ENCODE measurements at places on chromosomes 4 and X.

DNA sequence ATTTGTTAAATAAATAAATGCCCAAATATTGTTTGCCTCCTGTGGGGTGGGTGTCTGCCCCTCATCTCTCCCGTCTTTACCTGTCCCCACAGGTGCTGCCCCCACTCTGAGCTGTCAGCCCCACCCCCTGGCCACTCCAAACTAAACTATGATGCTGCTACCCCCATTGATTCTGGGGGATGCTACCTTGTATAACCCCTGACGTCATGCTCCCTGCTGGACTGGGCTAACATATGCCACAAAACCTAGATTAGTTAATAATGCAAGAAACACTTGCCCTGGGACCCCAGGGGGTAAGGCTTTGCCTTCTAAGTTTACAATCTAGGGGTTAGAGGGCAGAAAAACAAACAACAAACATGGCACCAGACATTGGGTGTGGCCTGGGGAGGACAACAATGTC is 58.6 kb downstream of the MSX1 start:
- DNase-seq, result no peak

- DNase-seq, result no peak
Observed at GRCh38 chr4:131644619-131645018, 1504.5 kb upstream of the PCDH10 start.

- DNase-seq, result no peak
Observed at GRCh38 chr4:7360806-7361205, 73.9 kb downstream of the PSAPL1 start.

GRCh38 chr4:170420255-170420693 is 330.5 kb upstream of the AADAT start:
- no peak for DNase-seq

GRCh38 chrX:42941671-42942070 is 163.7 kb upstream of the PPP1R2C start:
- DNase-seq, result no peak

DNA sequence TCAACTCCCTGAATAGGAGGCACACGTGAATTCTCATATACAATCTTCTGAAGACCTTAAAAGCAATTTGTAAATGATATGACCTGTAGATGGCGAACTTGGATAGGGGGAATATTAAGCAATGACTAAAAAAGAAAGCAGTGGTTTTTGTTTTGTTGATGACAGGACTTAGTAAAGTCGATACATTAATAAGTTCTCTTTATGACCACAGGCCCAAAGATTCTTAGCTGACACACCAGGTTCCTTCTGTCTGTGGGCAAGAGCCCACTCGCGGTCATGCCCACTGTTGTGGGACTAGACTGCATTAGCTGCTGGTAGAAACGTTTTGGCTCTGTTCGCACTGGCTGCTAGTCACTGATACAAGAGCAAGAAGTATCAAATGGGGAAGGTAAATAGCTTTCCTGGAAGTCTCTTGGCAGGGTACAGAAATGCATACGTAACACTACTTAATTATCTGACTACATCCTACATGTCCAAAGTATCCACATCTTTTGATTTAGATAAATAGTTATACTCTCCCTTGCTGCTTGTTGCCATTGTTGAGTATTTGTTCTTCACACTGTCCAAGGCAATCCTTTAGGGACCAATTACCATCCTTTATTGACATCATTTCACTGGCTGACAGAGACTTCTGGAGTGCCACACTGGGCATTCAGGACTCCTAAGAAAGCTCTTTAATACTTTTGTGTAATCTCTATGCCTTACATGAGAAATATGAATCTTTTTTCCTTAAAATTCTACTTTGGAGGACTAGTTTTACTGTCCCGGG is 31.0 kb downstream of the ALPK1 start:
- DNase-seq, result no peak

DNA sequence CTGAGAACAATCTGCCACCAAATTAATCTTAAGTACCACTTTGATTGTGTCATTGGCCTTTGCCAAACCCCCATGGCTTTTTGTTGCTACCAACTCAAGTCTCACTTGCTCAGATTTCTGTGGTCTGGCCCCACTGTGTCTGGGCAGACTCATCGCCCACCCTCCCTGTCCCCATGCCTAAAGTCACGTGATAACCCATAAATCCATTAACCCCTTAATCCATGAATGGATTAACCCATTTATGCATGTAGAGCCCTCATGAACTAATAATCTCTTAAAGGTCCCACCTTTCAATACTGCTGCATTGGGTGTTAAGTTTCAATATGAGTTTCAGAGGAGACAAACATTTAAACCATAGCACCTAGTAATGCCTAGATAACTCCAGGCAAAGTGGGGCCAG is 78.5 kb upstream of the BLTP1 start:
- no peak for DNase-seq

GRCh38 chr4:1540601-1541375 is 134.5 kb upstream of the NKX1-1 start:
- no peak for DNase-seq

DNA sequence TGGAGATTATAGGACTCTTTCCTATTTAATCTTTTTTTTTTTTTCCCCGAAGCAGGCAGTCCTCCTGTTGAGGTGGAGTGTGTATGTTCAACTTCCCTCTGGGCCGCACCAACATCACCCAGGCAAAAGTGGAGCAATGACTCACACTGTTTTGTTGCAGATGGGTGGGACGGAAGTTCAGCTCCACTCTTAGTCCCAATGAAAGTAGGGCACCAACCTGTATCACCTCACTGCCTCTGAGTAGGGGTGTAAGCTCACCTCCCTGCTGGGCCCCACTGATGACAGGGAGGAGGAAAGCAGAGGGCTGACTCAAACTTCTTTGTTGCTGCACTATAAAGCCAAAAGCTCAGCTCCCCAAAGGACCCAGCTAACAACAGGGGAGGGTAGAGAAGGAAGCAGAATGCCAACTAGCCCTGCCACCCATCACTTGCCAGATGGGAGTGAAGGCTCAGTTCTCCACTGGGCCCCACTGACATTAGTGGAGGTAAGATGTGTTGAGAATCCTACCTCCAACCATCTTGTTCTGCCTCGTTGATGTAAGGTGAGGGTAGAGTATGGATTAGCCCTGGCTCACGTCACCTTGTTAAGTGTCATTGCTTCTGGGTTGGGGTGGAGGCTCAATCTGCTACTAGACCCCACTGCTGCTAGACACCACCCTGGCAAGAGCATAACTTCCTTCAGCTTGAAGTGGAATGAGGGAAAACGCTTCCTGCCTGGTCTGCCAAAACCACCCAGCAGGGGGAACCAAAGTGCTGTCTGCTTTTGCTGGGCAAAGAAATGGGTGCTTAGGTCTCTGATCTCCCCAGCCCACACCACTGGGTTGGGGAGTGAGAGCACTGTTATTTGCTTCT is 14.1 kb downstream of the RPS6KA3 start:
- DNase-seq, result peak; percentile 59

DNA sequence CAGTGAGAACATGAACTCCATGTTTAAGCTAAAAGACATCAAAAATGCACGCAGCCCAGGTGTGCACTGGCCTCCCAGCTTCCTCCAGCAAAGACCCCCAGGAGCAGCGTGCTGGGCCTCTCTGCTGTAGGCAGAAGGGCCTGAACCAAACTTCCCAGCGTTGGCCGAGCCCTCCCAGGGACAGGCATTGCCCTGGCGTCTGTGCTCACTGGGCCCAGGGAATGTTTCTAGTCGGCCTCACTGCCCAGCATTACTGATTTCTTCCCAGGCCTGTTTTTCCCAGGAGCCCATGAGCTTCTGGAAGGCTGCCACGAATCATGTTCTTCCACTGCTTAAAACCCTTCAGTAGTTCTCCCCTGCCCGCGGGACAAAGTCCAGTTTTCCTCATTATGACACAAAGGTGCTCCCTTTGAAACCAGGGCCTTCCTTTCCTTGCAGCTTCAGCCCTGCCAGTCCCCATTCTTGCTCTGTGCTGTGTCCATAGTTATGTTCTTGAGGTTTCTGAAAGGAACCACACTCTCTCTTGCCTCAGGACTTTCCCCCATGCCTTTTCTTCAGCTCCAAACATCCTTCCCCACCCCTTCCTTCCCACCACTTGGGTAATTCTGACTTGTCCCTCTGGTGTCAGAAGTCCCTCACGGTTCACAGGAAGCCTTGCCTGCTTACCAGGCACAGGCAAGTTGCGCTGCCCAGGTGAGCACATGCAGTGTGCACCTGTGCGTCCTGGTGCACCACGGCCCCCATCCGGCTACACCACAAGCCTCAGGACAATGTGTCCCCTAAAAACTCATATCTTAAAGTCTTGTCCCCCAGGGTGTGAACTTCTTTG is 93.4 kb upstream of the ENPP6 start:
- DNase-seq, result no peak

- no peak for DNase-seq
Observed at GRCh38 chr4:139916041-139916440, 237.9 kb downstream of the MAML3 start.

- no peak for DNase-seq
Observed at GRCh38 chr4:35739308-35739707, 505.0 kb downstream of the ARAP2 start.

- DNase-seq, result no peak
Observed at GRCh38 chr4:102169345-102169744, 175.9 kb downstream of the SLC39A8 start.

DNA sequence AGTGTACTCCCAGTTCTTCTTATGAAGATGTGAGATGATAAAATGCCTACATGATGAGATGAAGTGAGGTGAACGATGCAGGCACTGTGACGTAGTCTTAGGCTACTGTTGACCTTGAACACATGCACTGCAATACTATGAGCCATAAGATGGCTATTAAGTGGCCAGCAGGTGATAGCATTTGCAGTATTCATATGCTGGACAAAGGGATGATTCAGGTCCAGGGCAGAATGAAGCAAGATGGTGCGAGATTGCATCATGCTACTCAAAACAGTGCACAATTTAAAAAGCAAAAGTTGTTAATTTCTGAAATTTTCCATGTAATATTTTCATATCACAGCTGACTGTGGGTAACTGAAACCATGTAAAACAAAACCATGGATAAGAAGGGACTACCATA is 781.4 kb downstream of the PCDH18 start:
- no peak for DNase-seq

GRCh38 chr4:88382621-88383020 is 4.0 kb downstream of the HERC6 start:
- DNase-seq, result peak; percentile 71

DNA sequence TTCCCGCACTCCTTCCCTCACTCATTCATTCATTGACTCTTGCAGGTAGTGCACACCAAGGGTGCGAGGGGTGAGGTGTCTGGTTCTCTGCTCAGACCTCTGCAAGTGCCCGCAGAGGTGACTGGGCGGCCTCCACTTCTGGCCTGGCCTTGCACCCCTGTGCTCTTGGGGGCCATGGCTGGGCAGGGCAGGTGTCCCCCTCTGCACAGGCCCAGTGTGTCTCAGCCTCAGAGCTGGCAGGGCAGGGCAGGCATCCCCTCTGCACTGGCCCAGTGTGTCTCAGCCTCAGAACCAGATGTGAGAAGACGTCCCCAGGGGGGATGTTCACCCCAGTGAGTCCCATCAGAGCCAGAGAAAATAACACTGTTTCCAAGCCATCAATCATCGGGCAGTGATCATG is 16.8 kb downstream of the CPZ start:
- DNase-seq, result no peak

GRCh38 chr4:142818476-142818875 is 27.6 kb downstream of the INPP4B start:
- no peak for DNase-seq

GRCh38 chr4:37421614-37422013 is 177.1 kb downstream of the NWD2 start:
- DNase-seq, result no peak

- DNase-seq, result no peak
Observed at GRCh38 chr4:52259978-52260377, 208.9 kb downstream of the SPATA18 start.

GRCh38 chr4:102624505-102624904 is 123.3 kb downstream of the NFKB1 start:
- no peak for DNase-seq

GRCh38 chrX:35800474-35800873 is 2.3 kb downstream of the MAGEB16 start:
- no peak for DNase-seq

DNA sequence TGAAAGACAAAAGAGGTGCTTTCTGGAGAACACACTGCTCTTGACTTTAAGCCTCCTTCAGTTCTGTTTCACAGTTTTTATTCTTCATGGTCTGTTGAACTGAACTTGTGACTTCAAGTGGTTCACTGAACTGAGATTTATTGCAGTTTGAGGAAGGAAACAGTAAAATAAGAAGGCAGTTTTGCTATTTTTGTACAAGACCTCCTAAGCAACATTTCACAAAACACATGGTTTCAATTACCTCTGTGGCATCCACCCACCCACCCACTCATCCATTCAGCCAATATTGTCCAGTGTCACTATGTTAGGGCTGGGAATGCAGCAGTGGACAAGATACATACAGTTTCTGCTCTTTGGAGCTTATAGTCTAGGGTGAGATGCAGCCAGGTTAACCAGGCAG is 131.3 kb downstream of the IL1RAPL2 start:
- no peak for DNase-seq

DNA sequence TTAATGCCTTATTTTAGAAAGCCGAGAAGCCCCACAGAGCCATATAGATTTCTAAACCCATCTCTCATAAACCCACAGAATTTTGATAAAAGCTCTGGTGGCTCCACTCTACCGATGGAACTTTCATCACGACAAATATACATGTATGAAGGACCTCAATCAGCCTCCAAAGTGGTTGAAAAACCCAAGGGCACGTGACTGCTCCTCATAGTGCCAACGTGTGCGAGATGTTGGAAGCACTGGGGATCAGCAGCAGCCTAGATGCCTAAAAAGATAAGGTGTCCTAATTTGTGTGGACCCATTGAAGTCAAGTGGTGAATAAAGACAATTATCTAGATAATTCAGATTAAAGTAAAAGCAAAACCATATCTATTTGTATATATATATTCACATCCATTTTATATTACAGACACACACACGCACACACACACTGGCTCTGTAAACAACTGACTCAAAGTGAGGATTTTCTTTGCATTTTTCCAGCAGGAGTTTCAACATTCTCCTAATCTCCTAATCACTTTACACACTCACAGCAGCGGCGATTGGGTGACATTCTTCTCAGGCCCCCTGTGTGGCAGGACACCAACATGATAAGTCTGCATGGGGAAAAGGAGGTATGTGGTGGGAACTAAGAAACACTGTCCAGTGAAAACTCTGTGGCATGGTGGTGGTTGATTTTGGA is 2.8 kb upstream of the PITX2 start:
- DNase-seq, result no peak

- DNase-seq, result no peak
Observed at GRCh38 chrX:11341274-11342201, 48.3 kb downstream of the AMELX start.

- no peak for DNase-seq
Observed at GRCh38 chr4:139562067-139562684, 6.2 kb upstream of the SETD7 start.

DNA sequence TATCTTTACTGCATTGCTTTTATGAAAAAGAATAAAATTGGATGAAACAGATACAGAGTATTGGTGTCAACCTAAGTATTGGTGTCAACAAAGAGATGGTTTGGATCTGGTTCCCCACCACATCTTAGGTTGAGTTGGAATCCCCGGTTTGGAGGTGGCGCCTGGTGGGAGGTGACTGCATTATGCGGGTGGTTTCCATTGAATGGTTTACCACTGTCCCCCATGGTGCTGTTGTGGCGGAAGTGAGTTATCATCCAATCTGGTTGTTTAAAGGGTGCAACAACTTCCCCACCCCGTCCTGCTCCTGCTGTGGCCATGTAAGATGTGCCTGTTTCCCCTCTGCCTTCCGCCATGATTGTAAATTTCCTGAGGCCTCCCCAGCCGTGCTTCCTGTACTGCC is 52.8 kb upstream of the CD99 start:
- no peak for DNase-seq

GRCh38 chr4:169079942-169080827 is 70.1 kb upstream of the CBR4 start:
- peak; percentile 14 for DNase-seq

GRCh38 chrX:71545364-71545763 is 12.5 kb downstream of the OGT start:
- DNase-seq, result no peak

- DNase-seq, result no peak
Observed at GRCh38 chr4:142372530-142373260, 473.4 kb downstream of the INPP4B start.

Data from stimulated activated CD4-positive, alpha-beta T cell treated with anti-CD3 and anti-CD28 coated beads, Interleukin-1b, Interleukin-23, amount 100 ng/mL, for 48 hours (primary cell).